ENCODE measurements at places on chromosomes 2 and 18.

DNA sequence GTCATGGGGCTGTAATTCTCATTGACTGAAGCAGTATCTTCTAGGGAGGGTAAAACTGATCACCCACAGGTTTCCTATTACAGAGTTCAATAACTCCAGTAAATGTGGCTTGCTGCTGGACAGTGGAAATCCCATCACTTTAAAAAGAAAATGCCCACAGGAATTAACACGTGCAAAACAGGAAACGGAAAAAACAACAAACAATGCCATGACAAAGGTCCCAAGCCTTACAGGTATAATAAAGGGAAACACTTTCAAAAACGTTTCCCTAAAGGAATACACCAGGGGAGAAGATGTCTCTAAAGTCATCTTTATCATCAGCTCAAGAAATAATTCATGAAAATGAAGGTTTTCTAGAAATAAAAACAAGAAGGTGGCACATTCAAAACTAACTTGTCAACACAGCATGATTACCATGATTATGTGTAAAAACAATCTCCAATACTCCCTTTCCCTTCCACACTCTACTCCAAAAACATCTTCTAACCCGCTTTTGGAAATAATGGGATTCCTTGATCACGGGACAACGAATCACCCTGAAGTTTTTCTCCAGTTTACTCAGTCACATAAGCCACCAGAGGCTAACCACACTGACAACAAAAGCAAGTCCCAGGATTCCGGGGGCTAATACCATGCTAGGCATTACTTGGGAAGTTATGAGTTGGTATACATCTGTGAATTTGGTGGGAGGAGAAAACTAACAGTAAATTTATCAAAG is 167.9 kb downstream of the TCF4 start:
- no peak for DNase-seq

DNA sequence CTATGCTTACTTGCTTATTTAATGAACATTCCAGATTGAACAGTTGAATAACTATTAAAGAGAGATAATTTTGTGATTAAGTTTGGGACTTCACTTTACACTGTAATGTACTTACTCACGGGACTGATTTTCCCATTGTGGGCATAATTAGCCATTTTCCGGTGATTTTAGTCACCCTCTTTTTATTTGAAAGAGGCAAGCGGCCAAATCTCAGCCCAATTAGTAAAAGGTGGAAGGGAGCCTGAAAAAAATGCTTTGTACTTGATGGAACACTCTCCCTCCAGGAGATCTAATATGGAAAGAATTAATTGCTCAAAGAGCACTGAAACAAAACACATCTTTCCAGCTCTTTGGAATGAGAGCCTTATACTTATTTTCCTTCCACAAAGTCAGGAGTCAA is 50.2 kb downstream of the CALCRL start:
- no peak for DNase-seq

- no peak for DNase-seq
These were observed 18.3 kb downstream of the FIGN start for GRCh38 chr2:163717515-163717914.

GRCh38 chr2:181738074-181738473 is 57.8 kb upstream of the NEUROD1 start:
- DNase-seq: no peak

GRCh38 chr2:187435756-187436155 is 12.3 kb downstream of the CALCRL start:
- DNase-seq: no peak

DNA sequence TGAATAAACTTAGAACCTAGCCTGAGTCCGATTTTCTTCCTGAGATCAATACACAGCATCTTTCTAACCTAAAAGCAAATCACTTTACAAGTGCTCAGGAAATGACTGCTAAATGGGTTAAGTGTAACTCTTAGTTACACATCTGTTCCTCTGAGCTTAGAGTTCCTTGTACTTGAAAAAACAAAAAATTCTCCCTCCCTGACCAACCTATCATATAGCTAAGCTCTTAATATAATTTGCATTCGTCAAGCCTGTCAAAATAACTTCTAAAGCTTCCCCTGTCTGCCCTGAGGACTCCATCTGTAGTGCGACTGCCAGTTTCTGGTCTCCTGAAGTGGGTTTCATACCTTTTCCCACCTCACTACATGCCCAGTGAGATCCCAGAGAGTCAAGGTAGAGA is 190.4 kb downstream of the NCK2 start:
- DNase-seq: no peak

GRCh38 chr18:50466634-50467033 is 91.8 kb downstream of the SKA1 start:
- no peak for DNase-seq

- DNase-seq: no peak
These were observed 8.6 kb upstream of the RPL37A start for GRCh38 chr2:216490061-216490460.

DNA sequence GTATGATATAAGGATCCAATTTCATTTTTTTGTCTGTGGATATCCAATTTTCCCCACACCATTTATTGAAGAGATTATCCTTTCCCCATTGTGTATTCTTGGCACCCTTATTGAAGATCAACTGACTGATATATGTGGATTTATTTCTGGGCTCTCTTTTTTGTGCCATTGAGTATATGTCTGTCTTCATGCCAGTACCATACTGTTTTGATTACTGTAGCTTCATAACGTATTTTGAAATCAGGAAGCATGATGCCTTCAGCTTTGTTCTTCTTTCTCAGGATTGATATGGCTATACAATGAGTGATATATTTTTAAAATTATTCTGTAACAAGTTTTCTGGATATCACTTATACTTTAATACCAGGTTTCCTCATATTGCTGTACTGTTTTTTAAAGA is 58.1 kb upstream of the DLX2 start:
- DNase-seq: no peak

DNA sequence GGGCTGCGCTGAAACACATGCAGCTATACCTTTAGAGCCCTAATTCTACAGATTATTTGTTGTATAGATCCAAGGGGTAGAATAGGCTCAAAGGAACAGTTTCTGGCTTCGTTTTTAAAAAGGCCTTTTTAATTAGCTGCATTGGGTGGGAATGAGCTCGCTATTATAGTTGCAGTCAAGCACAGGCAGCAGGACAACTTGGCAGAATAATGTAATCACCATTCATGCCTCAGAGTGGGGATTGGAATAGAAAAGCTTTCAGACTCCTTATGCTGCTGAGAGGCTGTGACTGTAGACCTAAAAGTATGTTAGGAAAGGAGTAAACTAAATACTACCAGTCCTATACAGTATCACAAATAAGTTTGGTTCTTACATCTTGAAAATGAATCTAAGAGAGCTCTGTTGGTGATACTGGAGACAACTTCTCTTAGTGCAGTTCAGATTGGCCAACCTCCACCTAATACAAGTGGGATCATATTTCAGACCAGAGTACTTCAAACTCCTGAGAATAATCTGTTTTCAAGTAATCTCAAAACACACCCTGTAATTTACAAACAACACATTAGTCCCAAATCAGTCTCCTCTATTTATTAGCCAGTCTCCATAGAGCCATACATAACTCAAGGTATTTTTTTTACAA is 121.4 kb downstream of the ANTXR1 start:
- no peak for DNase-seq

DNA sequence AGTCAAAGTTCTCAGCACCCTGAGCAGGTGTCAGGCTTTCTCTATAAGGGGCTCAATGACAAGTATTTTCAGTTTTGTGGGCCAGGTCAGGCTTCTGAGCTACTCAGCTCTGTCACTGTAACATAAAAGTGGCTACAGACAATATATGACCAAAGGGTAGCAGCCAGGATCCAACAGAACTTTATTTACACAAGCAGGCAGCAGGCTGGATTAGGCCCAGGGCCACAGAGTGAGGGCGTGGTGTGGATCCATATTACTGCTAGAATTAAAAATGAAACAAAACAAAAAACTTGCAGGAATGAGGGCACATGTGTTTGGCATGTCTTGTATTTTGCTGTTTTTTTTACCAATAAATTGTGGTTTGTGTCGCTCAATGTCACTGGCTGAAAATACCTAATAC is 143.7 kb downstream of the EIPR1 start:
- no peak for DNase-seq

DNA sequence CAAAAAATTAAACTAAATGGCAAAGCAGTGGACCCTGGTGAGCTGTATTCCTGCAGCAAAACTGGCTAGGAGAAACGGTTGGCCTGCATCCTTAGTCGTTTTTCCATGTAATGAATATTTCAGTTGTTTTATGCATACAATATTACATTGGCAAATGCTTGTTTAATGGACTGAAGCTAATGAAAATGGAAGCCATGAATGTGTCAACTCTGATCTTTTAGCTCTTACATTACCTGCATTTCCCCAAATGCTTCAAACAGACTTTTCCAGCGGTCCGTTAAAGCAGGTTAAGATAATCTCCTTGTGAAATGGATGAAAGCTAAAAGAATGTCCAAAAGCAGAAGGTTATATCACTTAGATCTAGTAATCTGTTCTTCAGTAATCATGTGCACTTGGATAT is 686.3 kb upstream of the SETBP1 start:
- no peak for DNase-seq

DNA sequence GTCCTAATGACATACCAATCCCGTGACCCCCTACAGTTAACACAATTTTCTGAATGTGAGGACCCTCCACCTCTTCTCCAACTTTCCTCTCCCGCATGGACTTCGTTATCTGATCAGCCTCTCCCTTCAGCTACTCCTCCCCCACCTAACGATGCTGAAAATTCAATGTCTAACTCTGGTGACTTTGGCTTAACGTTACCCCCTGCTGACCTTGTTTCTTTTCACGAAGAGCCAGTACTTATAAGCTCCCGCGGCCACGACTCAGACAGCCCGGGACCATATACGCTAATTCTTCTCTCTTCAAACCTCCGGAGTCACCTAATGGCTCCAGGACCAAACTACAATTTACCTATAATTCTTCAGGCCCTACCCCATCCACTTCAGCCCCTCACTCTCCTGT is 29.2 kb downstream of the VPS54 start:
- no peak for DNase-seq

DNA sequence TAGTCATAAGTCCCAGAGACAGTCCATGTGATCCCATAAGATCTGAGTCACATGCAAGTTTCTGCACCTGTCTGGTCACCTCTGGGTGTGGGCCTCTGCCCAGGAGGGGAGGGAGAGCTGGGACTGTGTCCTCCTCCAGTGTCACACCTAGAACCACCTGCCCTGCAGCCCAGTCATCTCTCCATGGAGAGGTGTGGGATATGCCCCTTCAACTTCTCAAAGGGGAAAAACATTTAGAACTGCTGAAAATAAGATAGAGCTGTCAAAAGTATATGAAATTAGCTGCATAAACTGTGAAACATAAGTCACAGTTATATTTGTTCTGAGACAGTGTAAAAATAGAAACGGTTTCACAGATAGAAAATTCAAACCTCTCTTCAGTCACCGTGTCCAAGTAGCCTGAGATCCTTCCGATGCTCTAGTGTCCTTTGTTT is 55.4 kb downstream of the NGEF start:
- no peak for DNase-seq

DNA sequence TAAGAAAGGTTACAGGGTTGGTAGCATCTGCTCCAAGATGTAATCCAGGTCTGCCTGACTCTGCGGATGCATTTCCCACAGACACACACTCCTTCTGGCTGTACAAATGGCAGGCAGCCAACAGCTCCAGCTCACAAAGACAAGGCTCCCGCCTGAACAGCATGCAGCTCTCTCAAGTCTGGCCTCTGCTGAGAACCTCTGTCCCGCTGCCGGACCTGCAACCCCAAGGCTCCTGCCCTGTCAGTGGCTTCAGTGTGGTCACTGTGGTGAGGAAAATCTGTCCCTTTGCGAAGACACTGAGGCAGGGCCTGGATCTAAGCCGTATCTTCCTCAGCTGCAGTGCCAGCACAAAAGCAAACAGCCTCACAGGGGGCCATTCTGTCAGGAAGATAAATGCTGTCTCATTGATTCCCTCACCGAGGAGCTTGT is 469.3 kb upstream of the MEX3C start:
- DNase-seq: no peak
